ENCODE measurements at places on chromosomes 4 and X. TPM values are rescaled to one million over a fixed set of nuclear protein-coding genes. Genes with fewer than 3 reads are reported as not detected.

Gene HTN1
- total RNA-seq, result not detected

Gene CCSER1
- 26.1 TPM for total RNA-seq

Gene ZMAT1
- 23.7 TPM for total RNA-seq

Gene TEX13C
- not detected for total RNA-seq

Gene PPP3CA
- 28.3 TPM for total RNA-seq

Gene AGTR2
- total RNA-seq, result 20.7 TPM

Gene VMA21
- total RNA-seq, result 24.6 TPM

Gene TLR7
- 4.7 TPM for total RNA-seq

Gene HMX1
- total RNA-seq, result not detected

GRCh38 chr4:119041951-119042560 is 93.6 kb upstream of the MYOZ2 start:
- no peaks in the 10 kb centered on the region for H3K27me3 ChIP-seq
- no peaks in the 10 kb centered on the region for H3K36me3 ChIP-seq
- DNase-seq, result peak; percentile 45
- no peak overlapping the region for H3K27ac ChIP-seq

- H3K4me1 ChIP-seq, result no peaks in the 10 kb centered on the region
- no peak overlapping the region for H3K27ac ChIP-seq
- no peaks in the 10 kb centered on the region for H3K36me3 ChIP-seq
- DNase-seq, result no peak
- no peaks in the 10 kb centered on the region for H3K27me3 ChIP-seq
These were observed 239.0 kb upstream of the GIMD1 start for GRCh38 chr4:106607558-106607957.

DNA sequence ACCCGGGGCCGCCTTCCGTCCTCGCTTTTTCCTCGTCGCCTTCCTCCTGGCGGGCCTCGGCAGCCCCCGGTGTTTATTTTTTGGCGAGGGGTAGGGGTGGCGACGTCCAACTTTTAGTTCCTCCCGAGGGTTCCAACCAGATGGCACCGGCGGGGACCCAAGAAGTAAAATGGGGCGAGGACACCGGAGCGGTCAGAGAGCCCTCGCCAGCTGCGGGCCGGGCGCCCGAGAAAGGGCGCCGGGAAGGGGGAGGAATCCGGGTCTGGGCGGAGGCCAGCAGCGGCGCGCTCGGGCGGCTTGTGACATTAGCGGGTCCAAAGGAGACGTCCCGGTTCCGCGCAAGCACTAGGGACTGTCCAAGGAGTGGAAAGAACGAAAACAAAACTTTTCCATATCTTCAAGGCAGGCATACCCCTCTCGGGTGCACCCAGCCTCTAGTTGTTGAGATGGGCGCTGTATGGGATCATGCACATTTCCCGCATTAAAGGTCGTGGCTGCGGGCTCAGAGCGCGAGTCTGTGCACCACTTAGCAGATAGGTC is 691 bp upstream of the USP46 start:
- H3K27ac ChIP-seq, result peak overlapping the region; percentile 87
- no peaks in the 10 kb centered on the region for H3K27me3 ChIP-seq
- DNase-seq, result peak; percentile 93

DNA sequence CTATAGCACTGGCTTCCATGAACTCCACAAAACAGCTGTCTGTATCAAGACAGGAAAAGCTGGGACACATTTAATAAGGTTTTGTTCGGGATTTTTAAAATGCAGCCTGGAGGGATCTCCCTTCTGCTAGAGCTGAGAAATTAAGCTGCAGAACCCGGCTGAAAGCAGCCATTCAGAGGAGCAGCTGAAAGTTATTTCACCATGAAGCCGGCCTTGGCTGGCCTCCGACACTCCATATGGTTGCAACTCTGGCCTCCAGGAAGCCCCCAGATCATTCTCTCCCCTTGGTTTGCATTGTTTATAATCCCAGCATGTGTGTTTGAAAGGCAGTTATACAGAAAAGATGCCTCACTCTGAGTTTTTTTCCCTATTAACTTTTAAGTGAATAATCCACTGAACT is 239.4 kb downstream of the SPATA18 start:
- H3K4me3 ChIP-seq, result no peak overlapping the region
- no peak for DNase-seq
- no peaks in the 10 kb centered on the region for H3K27me3 ChIP-seq
- H3K36me3 ChIP-seq, result no peaks in the 10 kb centered on the region
- no peak overlapping the region for H3K27ac ChIP-seq

DNA sequence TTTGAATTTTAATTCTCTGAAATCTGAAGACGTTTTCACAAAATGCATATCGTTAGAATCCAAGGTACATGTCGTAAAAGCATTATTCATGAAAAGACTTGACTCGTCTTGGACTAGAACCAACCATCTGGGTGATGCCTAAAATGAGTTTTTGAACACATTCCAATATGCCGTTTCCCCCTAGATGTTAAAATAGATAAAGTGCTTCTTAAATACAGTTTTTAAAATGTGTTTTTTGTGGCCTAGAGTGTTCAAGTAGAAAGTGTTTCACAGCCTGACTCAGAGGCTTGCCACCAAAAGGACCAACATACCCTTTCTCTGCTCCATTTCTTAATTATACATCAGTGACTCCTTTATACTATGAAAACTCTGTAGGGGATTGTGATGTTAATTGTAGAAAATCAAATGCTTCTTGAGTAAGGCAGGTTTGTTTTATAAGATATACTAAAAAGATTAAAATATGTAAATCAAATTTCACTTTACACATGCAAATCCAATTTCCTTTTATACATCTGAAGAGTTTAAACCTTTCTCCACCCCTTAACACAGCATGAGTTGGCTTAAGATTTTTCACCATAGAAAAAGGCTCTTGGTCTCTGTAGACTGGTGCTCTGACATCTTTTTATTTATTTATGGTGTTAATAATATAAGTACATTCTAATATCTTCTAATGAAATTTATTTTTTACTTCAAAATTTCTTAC is 48.4 kb downstream of the PRKG2 start:
- no peaks in the 10 kb centered on the region for H3K36me3 ChIP-seq
- no peaks in the 10 kb centered on the region for H3K27me3 ChIP-seq
- no peaks in the 10 kb centered on the region for H3K4me1 ChIP-seq
- no peak for DNase-seq
- H3K27ac ChIP-seq, result no peak overlapping the region

- H3K36me3 ChIP-seq, result no peaks in the 10 kb centered on the region
- DNase-seq, result no peak
- H3K4me1 ChIP-seq, result peaks cover 17% of the 10 kb centered on the region
- peak overlapping the region; percentile 67 for H3K27ac ChIP-seq
- no peaks in the 10 kb centered on the region for H3K27me3 ChIP-seq
These were observed 327.3 kb downstream of the MAPK10 start for GRCh38 chr4:86032476-86033022.

DNA sequence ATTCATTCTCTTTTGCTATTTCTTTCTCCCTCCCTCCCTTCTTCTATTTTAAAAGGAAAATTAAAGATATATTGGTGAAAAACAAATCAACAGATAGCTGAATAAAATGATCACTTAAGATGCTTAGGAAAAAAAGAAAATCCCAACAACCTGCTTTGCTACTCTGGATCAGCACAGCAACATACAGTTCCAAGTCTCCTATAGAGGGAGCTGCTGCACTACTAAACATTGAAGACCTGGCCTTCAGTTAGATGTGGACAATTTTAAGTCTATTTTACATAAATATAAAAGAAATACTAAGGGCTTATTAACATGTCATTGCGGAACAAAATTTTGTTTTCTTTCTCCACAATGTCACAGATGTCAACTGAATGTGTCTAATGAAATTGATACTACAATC is 226.4 kb downstream of the MAGEB5 start:
- H3K36me3 ChIP-seq, result no peaks in the 10 kb centered on the region
- DNase-seq, result no peak
- no peak overlapping the region for H3K4me3 ChIP-seq
- no peaks in the 10 kb centered on the region for H3K4me1 ChIP-seq
- H3K27me3 ChIP-seq, result no peaks in the 10 kb centered on the region

DNA sequence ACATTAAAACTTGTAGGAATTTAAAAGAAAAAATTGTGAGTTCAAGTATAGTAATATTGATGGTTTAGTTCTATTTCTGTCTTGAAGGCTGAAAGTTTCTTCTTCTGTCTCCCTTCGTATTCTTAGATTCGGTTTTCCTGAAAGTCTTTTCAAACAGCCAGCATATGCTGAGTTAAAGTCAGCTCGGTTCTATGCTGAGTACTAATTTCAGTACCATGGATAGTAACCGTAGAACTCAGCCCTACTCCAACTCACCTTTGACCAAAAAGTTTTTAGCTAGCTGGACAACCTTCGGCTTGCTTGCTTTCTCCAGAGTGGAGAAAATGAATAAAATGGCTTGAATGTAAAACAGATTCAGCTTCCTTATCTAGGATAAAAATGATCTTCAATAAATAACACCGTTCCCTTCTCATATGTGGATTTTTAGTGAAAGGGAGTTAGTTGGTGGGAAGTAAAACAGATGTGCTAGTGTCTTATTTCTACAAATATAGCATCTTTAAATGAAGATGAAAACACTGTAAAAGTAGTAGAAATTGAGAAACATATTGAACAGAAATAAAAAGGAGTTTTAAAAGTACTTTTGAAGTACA is 5.2 kb downstream of the POU4F2 start:
- no peaks in the 10 kb centered on the region for H3K36me3 ChIP-seq
- H3K27me3 ChIP-seq, result peaks cover 28% of the 10 kb centered on the region
- H3K4me3 ChIP-seq, result no peak overlapping the region

DNA sequence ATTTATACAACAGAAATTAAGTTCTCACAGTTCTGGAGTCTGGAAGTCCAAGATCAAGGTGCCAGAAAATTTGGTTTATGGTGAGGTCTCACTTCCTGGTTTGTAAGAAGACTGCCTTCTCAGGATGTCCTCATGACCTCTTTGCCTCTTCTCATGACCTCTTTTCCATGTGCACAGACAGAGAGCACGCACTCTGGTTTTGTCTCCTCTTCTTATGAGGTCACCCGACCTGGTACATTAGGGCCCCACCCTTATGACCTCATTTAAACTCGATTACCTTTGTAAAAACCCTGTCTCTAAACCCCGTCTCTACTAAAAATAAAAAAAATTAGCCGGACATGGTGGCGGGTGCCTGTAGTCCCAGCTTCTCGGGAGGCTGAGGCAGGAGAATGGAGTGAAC is 155.9 kb downstream of the KIT start:
- no peaks in the 10 kb centered on the region for H3K27me3 ChIP-seq
- H3K36me3 ChIP-seq, result no peaks in the 10 kb centered on the region
- no peak overlapping the region for H3K27ac ChIP-seq
- no peak for DNase-seq
- H3K4me1 ChIP-seq, result no peaks in the 10 kb centered on the region

GRCh38 chr4:154709550-154709949 is 34.2 kb upstream of the LRAT start:
- no peak overlapping the region for H3K4me3 ChIP-seq
- no peaks in the 10 kb centered on the region for H3K4me1 ChIP-seq
- H3K36me3 ChIP-seq, result no peaks in the 10 kb centered on the region
- H3K27ac ChIP-seq, result no peak overlapping the region
- no peak for DNase-seq
- H3K27me3 ChIP-seq, result no peaks in the 10 kb centered on the region
